Pulmonary artery endothelial cell (primary cell): ENCODE measurements at places on chromosomes 11 and 22. TPM values are rescaled to one million over a fixed set of nuclear protein-coding genes. Genes with fewer than 3 reads are reported as not detected.

GRCh38 chr22:22216450-22216959 lies 28.1 kb upstream of the VPREB1 start:
- DNase-seq = no peak

DNA sequence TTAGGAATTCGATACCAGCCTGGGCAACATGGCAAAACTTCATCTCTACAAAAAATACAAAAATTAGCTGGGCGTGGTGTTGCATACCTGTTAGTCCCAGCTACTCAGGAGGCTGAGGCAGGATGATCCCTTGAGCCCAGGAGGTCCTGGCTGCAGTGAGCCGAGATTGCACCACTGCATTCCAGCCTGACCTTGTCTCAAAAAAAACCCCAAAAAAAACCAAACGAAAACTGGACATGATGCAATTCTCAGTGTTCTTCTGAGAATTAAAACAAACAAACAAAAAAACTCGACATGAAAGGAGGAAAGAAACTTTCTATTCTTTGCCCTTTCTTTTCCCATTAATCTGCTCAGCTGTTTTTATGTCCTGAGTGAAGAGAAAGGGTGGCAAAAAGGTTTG lies 7.4 kb downstream of the MED17 start:
- no peak for DNase-seq

The OAF gene
- 3.3 and 4.2 TPM in 2 replicates for total RNA-seq

The MFRP gene
- not detected in 2 replicates for total RNA-seq

- DNase-seq = no peak
These were observed 716.4 kb downstream of the KCNA4 start for GRCh38 chr11:29300420-29300819.

GRCh38 chr11:128507936-128508335 lies 79.4 kb downstream of the ETS1 start:
- no peak for DNase-seq
